CD4-positive, alpha-beta T cell treated with Interleukin-12 subunit alpha and Interleukin-12 subunit beta, for 1 hour (primary cell): ENCODE measurements at places on chromosomes 11 and 22.

DNA sequence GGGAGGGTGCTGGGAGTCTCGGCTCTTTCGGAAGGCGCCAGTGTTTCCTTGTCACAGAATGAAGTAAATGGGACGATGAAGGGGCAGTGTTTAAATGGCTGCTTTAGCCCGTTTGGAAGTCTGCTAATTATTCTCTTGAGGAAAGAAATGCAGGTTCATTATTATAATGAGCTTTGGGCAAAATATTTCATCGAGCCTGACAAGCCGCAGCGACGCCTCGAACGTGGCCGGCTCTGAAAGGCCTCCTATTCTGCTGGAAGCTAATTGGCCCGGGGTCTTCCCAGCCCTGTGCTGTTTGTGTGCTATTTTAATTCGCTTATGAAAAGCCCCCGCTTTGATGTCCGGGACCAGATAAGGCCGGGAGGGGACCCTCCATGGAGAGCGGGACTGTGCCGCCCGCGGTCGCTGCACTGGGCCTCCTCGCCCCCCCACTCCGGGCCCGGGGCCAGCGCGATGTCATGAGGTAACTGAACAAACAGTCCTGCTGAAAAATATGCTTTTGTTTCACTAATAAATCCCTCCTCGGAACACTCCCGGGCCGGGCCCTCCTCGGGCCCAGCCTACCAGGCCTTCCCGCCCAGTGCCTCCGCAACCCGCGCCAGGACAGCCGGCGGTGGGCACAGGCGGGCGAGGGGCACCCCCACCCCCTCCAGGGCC lies 78.4 kb downstream of the CDKN1C start:
- DNase-seq = no peak

DNA sequence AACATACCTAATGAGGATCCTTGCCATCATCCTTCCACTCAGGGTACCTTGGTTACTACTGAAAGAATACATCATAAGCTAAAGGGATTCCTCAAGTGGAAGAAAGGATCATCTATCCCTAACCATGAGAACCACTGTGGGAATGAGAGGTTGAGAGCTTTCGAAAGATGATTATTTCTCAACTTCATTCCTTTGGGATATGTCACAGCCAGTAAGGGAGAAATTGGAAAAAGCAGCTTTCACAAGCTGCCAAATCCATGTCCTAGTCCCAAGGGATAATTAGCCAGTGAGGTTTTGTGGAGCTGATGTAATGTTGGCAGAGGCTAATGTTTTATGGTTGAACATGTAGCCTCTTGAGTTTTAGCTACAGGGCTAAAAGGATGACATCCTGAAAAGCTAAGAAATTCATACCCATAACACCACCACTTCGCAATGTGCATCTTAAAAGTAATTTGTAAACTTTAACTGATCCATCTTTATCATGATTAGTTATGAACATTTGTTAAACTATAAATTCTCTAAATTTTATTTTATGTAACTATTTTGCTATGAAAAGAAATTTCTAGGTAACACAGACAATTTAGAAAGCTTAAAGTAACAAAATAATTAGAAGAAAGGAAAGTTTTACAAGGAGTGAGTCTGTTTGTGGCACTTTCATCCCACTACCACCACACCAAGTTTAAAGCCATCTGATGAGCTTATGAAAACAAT lies 123.9 kb downstream of the MRTFA start:
- DNase-seq = no peak

- DNase-seq = no peak
These were observed 22.2 kb downstream of the MYBPC3 start for GRCh38 chr11:47329987-47330931.

- no peak for DNase-seq
These were observed 48.3 kb downstream of the KREMEN1 start for GRCh38 chr22:29121124-29121523.

DNA sequence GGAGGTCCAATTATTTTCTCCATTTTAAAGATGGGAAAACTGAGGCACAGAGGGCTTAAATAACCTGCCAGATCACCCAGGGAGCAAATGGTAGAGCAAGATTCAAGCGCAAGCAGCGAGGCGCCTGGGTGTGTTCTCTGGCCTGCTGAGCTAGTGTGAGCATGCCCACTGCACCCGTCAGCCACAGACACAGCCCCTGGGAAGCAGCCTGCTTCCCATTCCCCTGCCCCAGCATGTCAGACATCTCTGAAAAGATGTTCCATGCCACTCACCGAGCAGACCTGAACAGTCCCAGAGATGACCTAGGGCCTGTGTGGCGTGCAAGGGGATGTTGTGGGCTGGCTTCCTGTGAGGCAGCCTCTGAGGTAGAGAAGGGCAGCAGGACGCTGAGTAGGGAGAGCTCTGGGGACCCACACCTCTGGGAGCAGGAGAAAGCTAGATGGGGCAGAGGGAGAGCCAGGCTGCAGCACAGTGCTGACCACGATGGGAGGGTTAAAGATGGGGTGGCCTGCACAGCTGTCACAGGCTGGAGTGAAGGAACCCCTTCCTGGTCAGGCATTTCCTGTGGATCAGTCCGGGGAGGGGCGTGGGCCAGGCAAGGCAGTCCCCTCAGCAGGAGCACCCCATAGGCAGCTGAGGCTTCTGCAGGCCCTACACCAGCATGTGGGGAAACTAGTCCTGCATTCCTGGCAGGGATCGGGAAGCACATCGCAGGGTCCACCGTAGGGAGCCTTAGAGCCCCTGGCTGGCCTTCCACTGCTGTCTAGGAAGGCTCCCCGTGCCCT lies 101.4 kb downstream of the GALNT18 start:
- DNase-seq = no peak

DNA sequence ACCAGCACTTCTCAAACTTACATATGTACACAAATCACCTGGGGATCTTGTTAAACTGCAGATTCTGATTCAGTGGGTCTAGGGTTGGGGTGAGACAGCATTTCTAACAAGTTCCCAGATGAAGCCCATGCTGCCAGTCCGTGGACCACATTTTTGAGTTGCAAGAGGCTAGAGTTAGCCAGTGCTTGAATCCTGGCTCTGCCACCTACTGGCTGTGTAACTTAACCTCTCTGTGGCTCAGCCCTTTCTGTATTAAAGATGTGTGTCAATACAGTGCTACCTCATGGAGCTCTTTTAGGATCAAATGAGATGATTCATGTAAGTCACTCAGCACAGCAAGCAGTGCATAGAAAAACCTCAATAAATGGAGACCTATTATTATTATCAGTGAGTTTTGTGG lies 90.2 kb upstream of the ISX start:
- DNase-seq = no peak

- DNase-seq = no peak
These were observed 208.9 kb downstream of the OPCML start for GRCh38 chr11:133323354-133323753.

- no peak for DNase-seq
These were observed 67.6 kb upstream of the AMPD3 start for GRCh38 chr11:10387206-10388083.
